ENCODE measurements at places on chromosomes 16 and 17.

DNA sequence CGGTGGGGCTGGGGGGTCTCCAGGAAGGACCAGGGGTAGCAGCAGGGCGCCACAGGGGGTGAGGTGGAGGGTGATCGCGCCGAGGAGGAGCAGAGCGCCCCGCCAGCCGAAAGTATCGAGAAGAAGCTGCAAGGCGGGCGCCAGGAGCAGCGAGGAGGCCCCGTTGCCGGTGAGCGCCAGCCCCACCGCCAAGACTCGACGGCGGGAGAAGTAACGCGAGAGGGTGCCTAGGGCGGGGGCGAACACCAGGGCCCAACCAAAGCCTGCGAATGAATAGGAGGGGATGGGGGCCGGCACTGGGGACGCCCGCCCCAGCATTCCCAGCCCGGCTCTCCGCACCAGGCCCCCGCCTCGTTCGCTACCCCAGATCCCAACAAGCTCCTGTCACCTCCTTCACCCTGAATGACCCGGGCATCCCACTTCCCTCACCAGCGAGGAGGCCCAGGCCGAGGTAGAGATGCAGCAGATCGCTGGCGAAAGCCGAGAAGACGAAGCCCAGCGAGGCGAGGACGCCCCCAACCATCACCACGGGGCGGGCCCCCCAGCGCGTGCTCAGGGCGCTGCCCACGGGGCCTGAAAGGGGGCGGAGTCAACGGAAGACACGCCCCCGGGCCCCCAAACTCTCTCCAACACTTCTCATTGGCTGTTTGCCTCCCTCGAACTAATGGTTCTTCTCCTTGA is 1.3 kb downstream of the SLC16A11 start:
- no peak for DNase-seq

DNA sequence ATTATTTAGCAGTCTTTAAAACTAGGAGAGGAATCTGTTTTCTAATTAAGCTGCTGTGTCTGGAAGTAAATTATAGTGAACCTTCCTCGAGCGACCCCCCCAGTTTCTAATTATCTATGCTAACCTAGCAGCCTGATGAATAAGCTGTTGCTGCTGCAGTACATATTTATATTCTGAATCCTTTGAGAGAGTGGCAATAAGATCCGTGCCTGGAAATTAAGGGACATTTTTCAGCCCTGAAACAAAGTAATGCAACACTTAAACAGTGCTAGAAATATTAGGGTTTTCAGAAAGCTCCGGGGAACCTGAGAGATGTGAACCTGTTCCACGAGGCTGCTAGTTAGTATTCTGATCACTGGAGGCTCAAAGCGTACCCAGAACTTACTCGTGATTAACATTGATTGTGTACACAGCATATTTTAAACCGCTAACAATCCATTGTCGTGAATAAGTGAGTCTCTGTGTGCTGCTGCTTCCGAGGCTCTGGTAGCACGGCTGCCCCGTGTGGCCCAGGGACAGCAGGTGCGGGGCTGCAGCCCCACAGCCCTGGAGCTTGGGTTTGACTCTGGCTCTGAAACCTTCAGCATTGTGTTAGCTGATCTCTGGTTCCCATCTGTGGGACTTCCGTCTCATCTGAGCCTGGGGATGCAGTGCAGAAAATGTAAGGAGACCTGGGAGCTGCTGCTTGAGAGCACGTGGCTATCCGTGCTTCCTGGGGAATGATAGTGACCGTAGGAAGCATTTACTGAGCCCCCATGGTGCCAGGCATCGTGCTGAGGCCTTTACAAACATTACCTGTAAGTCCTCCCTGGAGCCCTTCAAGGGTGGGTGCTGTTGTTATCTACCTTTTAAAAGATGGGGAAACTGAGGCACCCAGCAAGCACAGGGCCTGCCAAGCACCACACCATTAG is 190.9 kb upstream of the CHMP6 start:
- DNase-seq, result no peak

- no peak for DNase-seq
Observed at GRCh38 chr16:88292007-88292970, 90.5 kb upstream of the ZNF469 start.

DNA sequence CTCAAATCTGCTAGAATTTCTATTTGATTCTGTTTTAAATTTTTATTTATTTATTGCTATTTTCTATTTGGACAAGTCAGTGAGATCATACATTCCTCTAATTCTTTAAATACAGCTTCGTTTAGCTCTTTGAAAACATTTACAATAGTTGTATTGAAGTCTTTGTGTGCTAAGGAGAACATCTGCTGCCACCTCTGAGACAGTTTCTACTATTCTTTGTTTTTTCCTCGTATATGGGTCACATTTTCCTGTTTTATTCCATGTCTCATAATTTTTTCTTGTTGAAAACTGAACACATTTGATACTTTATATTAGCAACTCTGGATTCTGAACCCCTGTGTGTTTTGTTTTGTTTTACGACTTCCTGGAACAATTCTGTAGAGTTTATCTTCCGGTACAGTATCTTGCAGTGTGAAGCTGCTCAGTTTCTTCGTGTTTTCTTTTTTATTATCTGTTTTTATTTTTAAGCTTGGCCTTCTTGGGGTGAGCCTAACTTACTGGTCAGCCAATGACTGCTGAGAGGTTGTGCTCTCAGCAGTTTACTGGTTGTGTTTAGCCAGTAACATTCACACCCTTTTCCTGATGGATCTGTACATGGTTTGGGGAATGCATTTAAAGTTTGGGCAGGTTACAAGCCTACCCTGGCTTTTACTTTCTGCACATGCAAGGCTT is 99.0 kb downstream of the CA4 start:
- DNase-seq, result no peak

Data from fibroblast of skin of left biceps (primary cell).